ENCODE measurements at places on chromosomes 12 and 14. TPM values are rescaled to one million over a fixed set of nuclear protein-coding genes. Genes with fewer than 3 reads are reported as not detected.

GRCh38 chr12:113903381-113903863 is 62.7 kb downstream of the RBM19 start:
- DNase-seq = no peak

GRCh38 chr14:74085828-74086227 is 1.1 kb downstream of the LIN52 start:
- DNase-seq = no peak

GRCh38 chr12:27936196-27936595 is 36.3 kb downstream of the PTHLH start:
- DNase-seq = no peak

DNA sequence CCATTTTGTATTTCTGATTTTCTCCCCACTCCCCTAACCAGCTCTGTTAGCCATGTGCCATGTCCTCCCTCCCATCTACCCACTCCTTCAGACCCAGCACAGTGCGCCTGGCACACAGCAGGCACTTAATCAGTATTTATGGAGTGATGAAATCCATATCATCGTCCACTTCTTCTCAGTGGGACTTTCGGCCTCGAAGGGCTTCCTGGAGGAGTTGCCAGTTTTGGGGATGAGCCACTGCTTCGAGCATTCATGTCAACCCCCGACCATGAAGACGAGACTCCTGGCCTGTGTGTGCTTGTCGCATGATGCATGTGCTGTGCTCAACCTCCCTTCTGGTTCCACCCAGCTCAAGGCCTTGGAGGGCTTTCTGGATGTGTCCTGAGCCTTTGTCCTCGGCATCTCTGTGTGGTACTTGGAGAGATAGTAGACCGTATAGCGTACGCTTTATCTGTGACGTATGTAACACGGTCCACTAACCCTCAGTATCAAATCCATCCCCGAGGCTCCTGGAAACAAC is 119.5 kb upstream of the RTL1 start:
- no peak for DNase-seq

- DNase-seq = no peak
Observed at GRCh38 chr12:125418902-125419564, 353.8 kb downstream of the AACS start.

- no peak for DNase-seq
Observed at GRCh38 chr12:6367065-6367968, 8.0 kb downstream of the SCNN1A start.

The KERA gene
- total RNA-seq = not detected

The STYK1 gene
- total RNA-seq = 2.0 TPM

The SIVA1 gene
- total RNA-seq = 59.7 TPM

The SSPN gene
- total RNA-seq = 0.95 TPM

The CFAP251 gene
- total RNA-seq = 0.59 TPM

The KLHL33 gene
- 0.25 TPM for total RNA-seq
